ENCODE measurements at places on chromosomes 13 and 19. TPM values are rescaled to one million over a fixed set of nuclear protein-coding genes. Genes with fewer than 3 reads are reported as not detected.

GRCh38 chr19:21109116-21109515, 27.1 kb downstream of the ZNF714 start:
- no peak for DNase-seq

GRCh38 chr19:10713317-10713716, 4.6 kb upstream of the DNM2 start:
- DNase-seq = no peak

The BCAM gene
- total RNA-seq = 67.5 TPM

The ANKRD24 gene
- 0.56 TPM for total RNA-seq
